Hindlimb muscle (tissue), 1 donor: ENCODE measurements at places on chromosomes 6 and 20.
A peak's percentile ranks its signal among the peaks of the same experiment; 100 is the strongest.

DNA sequence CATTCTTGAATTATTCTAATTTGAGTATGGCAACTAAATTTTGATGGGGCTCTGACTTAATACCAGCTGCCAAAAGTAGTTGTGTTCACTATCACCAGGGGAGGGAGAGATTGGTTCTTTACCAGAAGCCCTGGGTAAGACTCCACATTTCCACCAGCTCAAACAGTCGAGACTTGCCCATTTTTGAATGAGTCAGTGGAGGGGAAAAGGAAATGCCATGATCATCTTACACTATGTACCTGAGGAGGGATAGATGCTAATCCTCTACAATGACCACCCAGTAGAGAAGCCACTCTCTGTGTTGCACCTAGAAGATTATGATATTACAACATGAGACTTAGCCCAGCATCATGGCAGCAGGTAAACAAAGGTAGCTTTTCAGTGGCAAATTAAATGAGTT is 77.0 kb upstream of the SGK1 start:
- DNase-seq = no peak

GRCh38 chr6:105797983-105798453 is 288.1 kb upstream of the PRDM1 start:
- DNase-seq = no peak

DNA sequence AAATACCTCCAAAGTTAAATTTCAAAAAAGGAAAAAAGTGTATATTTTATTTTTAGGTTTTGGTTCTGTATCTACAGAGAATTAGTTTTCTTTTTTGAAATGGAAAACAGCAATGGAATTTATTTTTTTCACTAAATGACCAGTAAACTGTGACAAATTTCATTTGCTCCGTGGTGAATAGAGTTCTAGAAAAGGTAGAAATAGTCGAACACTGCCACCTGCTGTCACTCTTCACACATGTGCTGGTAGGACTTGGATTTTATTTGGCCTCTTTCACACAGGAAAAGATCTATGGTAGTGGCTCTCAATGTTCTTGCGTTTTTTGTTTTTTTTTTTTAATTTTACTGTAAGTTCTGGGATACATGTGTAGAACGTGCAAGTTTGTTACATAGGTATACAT is 312.5 kb downstream of the EYA4 start:
- peak; percentile 61 for DNase-seq

DNA sequence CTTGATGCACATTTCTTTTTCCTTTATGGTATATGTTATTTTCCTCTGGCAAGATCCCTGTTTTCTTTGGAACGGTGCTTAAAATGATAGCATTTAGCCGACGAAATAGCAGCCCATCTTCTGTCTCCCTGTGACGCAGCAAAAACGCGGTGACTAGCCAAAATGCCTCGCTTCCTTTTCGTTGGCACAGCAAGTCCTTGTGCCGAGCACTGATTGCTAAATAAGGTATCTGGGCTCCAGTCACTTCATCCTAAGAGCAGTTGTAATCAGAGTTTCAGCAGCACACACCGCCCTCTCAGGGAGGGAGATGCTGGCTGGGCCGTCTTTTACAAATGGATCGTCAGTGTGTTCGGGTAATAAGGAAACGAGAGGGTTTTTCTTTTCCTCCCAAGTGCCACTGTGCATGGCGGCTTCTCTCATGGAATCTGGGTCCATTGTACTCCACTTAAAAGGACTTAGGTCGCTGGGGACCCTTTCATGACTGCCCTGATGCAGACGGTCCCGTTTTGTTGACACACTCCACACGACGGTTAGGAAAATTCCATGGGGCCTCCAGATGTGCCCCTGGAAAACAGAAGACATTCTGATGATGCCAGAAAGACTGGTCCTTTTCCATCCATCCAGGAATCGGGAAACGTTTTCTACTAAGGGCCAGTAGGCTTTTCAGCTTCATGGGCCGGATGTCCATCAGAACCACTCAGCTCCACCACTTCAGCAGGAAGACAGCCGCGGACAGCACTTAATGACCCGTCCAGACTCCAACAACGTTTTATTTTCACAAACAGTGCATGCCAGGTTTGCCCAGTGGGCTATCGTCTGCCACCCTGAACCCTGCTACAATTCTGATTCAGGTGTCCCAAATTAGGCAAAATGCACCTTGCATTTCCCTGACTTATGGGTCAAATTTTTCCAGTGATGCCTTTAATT is 185.5 kb downstream of the CDH4 start:
- no peak for DNase-seq

DNA sequence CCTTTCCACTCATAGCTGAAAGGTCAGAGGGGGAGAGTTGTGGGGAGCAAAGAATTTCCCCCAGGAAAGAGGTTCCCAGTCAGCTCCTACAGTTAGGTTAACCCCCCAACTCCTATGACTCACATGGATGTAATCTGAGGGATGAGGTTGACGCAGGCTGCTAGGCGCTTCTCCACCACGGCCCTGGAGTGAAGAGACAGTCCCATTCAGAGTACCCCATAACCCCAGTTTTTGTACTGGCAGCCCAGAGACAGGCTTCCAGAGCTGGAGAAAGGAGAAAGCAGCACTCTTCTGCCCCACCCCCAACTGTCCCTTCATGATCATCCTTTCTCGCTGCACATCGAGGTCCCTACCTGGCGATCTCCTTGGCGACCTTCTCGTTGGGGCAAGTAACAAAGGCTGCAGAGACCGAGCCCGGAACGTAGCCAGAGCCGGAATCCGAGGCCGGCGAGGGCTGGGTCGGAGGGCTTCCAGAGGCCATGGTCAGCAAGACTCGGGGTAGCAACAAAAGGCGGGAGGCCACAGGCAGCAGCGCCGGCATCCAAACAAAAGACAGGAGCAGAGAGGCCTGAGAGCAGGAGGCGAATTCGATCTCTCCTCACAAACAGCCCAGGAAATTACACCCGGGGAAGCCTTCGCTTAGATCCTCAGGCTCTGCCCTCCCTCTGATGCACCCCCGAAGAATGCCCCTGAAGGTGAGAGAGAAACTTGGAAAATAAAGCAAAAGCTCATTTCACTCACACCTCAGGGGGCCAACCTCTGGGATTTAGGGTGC is 592 bp downstream of the CUTA start:
- no peak for DNase-seq

DNA sequence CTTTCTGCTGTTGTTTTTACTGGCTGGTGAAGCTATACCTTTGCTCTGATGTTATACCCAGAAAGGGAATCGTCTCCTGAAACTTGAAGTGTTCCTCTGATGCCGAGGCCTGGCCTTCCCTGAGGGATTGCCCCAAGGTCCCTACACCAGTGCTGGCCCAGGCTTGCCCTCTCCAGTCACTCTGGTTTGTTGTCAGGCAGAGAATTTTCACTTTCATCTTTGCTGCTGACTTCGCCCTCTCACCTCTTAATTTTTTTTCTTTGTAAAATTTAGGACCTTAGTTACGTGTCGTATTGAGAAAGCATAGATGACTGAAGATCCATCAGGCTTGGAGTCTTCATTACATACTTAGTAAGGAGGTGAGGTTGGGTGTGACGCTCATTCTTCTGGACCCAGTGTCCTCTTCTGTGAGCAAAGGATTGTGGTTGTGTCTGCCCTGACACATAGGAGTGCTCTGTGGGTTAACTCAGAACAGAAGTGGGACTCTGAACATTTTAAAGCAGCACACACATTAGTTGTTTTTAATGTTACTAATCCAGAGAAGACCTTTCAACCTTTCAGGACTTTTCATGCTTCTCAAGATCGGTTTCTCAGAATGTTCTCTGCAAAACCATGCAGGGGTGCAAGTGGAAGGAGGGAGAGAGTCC is 45.4 kb downstream of the TULP4 start:
- no peak for DNase-seq

DNA sequence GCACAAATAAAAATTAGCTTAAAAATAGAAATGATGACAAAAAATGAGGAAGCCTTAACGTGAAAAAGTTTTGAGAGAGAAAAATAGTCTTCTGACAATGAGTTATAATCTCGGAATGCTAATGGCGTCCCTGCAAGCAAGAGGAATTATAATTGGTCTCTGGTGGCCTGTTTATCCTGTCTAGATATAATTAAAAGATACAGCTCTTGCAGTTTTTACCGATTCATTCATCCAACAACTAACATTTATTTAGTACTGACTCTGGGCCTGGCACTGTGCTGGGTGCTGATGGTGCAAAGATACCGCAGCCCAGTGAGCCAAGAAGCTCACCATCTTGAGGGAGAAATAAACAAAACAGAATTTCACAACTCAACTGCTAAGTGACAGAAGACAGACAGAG is 31.6 kb upstream of the ANKRD60 start:
- no peak for DNase-seq

GRCh38 chr6:95228636-95229035 is 348.7 kb upstream of the MANEA start:
- no peak for DNase-seq

- DNase-seq = no peak
These were observed 10.8 kb upstream of the MICAL1 start for GRCh38 chr6:109466212-109466923.

- DNase-seq = no peak
These were observed 137.7 kb upstream of the ARMC2 start for GRCh38 chr6:108710551-108710950.

- peak; percentile 71 for DNase-seq
These were observed 161.3 kb upstream of the AGPAT4 start for GRCh38 chr6:161434921-161435747.

GRCh38 chr20:56835829-56836550 is 206.9 kb downstream of the TFAP2C start:
- no peak for DNase-seq

DNA sequence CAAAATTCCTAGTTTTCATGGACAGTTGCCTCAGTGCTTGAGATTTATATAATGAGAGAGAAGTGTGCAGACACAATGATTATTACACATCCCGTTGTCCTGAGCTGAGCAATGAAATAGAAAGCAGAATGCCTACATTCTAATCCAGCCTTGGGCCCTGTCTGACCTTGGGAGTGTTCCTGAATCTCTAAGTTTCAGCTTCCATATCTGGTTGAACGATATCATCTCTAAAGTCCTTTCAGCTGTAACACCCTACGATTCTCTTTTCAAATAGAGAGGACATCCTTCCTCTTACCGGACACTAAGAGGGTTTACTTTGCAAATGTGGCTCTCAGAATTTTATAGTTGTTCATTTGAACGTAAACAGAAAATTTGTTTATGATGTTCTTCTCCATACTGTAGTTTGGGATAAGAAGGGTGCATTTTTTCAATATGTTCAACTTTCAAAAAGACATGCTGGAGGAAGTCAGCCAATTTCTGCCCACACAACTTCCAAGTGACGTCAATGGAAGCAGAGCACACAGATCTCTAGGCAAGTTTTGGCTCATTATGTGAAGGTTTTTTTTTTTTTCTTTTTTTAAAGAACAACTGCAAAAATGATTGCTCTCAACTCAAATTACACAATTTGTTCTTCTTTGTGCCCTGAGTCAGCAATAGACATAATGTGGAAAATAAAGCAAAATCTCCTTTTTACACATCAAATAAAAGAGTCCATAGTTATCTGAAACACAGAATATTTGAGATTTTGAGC is 50.4 kb downstream of the PDE7B start:
- DNase-seq = peak; percentile 83

GRCh38 chr20:51360451-51361201 is 181.9 kb downstream of the NFATC2 start:
- no peak for DNase-seq

GRCh38 chr6:112384511-112384910 is 37.4 kb downstream of the RFPL4B start:
- no peak for DNase-seq

DNA sequence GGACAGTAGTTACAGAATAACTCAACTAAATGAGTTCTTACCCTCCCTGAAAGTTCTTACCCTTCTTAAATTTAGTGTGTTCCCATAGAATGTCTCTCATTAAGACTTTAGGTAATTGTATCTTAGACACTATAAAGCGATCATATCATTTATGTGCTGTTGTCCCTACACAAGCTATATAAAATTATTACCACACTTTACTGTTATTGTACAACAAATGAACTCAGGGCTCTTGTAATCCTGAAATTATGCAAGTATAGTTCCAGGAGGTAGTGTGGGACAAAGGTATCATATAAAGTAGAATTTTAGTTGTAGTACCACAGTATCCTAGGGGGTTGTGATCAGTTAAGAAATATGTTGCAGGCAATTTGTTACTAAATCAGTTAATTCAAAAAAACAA is 167.4 kb upstream of the CARMIL1 start:
- DNase-seq = no peak

GRCh38 chr6:151054306-151054705 is 185.5 kb upstream of the AKAP12 start:
- DNase-seq = peak; percentile 75

DNA sequence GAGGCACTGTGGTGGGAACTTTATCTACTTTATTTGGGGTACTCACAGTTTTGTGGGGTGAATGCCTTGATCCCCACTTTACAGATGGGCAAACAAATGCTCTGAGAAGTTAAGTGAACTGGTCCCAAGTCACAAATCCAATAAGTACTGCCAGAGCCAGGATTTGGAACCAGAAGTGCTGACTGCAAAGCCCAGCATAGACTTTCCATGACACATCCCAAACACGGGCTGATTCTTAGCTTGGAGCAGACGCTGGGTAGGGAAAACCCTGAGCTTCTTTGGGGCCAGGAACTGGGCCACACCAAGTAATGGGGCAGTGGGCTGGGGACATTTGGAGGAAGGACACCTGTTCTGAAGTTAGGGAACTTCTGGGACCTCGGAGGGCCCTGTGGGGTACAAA is 20.3 kb downstream of the RIN2 start:
- no peak for DNase-seq

GRCh38 chr6:105750089-105750488 is 336.0 kb upstream of the PRDM1 start:
- DNase-seq = no peak

DNA sequence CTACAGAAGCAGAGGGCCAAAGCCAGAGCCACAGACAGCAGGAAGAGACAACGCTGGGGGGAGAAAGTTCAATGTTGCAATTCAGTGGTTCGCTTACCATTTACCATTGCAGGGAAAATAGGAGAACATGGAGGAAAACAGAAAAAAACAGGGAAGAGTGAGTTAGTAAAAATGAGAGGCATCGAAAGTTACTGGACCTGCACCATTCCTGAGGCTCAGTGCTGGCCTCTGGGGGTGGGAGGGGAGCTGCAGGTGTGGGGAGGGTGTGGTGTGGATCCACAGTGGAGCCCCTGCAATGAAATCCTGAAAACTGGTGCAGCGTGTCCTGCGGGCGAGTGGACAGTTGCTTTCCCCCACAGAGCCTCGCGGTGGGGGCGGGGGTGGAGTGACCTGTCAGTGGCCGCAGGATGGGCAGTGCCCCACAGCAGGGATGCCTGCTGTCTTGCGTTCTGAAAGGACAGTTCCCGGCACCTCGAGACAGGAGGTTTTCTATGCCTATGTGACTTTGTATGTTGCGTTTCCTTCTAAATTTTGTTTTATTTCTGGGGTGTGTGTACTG is 5.7 kb downstream of the TMEM181 start:
- DNase-seq = no peak

GRCh38 chr20:61030130-61030529 is 221.9 kb upstream of the CDH4 start:
- DNase-seq = no peak

GRCh38 chr6:45838996-45839395 is 176.7 kb downstream of the CLIC5 start:
- DNase-seq = no peak

GRCh38 chr20:59985164-59985563 is 26.9 kb downstream of the CDH26 start:
- DNase-seq = no peak

- no peak for DNase-seq
These were observed 71.2 kb downstream of the FYN start for GRCh38 chr6:111802015-111802414.

- no peak for DNase-seq
These were observed 14.5 kb upstream of the PSMG4 start for GRCh38 chr6:3244003-3244831.

- DNase-seq = no peak
These were observed 103.0 kb downstream of the ADGRB3 start for GRCh38 chr6:68738039-68738438.
